Left forelimb (tissue), 1 donor: ENCODE measurements at places on chromosomes 2 and 18.

GRCh38 chr18:3281456-3282400 lies 19.8 kb downstream of the MYL12B start:
- DNase-seq = no peak

- DNase-seq = no peak
Observed at GRCh38 chr2:182477774-182478173, 50.9 kb upstream of the PDE1A start.

- DNase-seq = no peak
Observed at GRCh38 chr2:86022661-86023365, 82.9 kb downstream of the POLR1A start.

DNA sequence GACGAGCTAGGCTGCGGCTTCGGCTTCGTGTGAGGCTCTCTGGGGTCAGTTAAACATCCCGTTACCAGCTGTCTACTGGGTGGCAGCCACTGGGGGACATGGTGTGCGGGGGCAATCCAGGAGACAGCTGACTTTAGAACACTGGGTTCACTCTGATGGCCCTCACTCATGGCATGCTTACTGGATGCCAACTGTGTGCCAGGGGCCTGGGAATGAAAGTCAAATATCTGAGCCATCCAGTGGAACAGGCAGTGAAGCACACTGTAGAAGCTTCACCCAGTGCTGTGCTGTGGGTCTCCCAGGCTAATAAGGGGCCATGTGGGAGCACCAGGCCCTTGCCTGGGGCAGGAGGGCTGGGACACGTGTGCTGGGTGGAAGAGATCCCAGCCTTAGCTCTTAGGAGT lies 48.3 kb downstream of the GLI2 start:
- no peak for DNase-seq

DNA sequence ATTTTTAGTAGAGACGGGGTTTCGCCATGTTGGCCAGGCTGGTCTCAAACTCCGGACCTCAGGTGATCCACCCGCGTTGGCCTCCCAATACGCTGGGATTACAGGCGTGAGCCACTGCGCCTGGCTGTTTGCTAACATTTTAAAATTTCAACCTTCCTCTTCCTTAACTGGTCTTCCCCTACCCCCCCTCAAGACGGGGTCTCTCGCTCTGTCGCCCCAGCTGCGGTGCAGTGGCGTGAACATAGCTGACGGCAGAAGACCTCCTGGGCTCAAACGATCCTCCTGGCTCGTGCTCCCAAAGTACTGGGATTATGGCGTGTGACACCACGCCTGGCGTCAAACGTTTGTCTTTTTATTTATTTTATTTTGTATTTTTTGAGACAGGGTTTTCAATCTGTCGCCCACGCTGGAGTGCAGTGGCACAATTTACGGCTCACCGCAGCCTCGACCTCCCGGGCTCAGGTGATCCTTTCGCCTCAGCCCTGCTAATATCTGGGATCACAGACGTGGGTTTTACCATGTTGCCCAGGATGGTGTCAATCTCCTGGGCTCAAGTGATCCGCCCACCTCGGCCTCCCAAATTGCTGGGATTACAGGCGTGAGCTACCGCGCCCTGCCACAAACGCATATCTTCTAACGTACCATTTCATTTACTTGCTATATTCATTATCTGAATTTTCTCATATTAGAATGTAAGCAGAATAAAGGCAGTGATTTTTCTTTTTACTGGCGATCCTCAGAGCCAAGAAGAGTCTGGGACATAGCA lies 984 bp upstream of the MSH2 start:
- no peak for DNase-seq

- DNase-seq = no peak
Observed at GRCh38 chr2:7450833-7451190, 533.6 kb downstream of the RNF144A start.

DNA sequence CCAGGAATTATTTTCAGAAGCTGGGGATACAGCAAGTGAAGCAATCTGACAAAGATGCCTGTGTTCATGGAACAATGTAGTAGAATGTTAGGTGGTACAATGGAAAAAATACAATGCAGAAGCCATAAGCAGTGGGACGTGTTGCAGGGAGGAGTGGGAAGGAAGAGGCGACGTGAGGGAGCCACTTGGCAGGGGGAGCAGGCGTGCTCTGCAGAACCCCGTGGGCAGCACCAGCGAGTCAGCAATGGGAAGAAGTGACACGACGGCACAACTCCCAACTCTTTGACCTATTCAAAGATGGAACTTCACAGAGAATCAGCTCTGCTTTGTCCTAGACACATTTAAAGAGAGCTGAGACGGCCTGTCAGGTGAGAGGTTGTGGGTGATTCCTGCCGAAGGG lies 30.5 kb downstream of the PRELID3A start:
- no peak for DNase-seq

DNA sequence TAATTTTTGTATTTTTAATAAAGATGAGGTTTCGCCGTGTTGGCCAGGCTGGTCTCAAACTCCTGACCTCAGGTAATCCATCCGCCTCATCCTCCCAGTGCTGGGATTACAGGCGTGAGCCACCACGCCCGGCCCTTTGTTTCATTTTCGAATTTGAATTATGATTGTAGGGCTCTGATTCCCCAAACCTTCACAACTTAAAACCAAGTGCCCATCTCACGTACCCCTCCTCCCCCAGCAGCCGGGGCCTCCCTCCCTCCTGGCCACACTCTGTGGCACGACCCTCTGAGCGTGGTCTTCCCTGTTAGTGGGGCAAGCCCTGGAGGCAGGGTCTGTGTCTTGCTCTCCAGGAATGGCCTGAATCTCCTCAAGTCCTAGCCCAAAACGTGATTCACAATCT lies 166.5 kb downstream of the ASB1 start:
- no peak for DNase-seq

- DNase-seq = no peak
Observed at GRCh38 chr18:13112982-13113381, 105.6 kb upstream of the LDLRAD4 start.

GRCh38 chr18:68940039-68940438 lies 142.2 kb downstream of the CCDC102B start:
- DNase-seq = no peak

GRCh38 chr2:222174450-222174849 lies 124.3 kb downstream of the PAX3 start:
- no peak for DNase-seq

GRCh38 chr2:232240906-232241305 lies 137.6 kb upstream of the ALPP start:
- DNase-seq = no peak

DNA sequence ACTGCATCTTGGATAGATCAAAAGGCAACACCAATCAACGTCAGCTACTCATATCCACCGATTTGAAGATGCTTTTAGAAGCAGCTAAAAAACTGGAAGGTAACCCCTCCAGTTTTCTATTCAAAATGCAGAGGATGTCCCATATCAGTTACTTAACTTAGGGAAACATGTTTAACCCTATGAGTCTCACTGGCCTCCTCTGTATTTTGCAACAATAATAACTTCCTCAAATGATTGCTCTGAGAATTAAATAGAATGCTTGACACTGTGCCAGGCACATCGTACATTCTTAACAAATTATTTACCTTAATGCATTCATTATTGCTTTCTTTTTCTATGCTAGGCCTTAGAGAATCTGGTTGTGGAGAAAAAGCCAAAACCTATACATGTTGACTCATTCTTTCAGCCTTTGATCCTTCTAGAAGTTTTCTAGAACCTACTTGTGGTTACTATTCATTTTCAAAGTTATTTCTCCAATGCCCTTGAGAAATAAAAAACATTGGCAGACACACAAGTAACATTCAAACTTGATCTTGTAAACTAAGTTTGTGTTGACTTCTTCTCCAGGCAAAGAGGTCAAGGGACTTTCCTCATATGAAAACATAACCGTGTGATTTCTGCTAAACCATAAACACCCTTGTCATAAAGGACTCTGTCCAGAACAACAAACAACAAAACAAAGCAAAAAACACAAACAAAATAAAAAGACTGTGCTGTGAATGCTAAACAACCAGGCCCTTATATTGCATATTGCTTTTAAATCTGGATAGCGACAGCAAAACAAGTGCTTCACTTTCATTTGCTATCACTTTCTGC lies 4.6 kb downstream of the DOCK10 start:
- no peak for DNase-seq

DNA sequence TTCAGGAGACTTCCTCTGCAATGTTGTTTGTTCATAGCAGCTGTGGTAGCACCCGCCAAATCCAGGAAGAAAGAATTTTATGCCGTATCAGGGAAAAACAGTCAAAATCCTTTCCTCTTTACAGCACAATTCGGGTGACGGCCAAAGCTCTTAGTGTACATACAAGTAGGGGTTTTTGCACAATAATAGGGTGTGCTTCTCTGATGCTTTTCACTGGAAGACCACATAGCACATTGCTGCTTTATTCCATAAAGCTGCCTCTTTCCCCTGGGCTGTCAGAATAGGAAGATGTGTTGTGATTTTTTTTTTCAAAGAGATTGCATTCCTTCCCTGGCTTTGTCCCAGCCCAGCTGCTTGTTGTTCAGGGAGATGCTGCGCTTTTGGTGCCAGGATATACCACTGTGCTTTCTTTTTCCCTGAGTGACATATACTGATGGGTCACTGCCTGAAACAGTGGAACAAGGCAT lies 27.2 kb upstream of the LANCL1 start:
- no peak for DNase-seq

GRCh38 chr2:241949736-241950412 lies 80.3 kb downstream of the RTP5 start:
- DNase-seq = no peak

DNA sequence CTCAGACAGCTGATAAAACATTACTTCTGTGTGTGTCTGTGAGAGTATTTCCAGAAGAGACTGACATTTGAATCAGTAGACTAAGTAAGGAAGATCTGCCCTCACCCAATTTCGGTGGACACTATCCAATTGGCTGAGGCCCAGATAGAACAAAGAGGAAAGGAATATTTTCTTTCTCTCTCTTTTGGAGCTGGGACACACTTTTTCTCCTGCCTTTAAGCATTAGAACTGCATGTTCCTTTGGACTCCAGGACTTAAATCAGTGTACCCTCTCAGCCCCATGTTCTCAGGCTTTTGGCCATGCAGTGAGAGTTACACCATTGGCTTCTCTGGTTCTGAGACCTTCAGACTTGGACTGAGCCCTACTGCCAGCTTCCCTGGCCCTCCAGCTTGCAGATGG lies 3.3 kb upstream of the SRBD1 start:
- no peak for DNase-seq

GRCh38 chr2:16127958-16128357 lies 187.6 kb downstream of the MYCN start:
- no peak for DNase-seq

GRCh38 chr2:7803515-7803914 lies 878.3 kb upstream of the ID2 start:
- DNase-seq = no peak

DNA sequence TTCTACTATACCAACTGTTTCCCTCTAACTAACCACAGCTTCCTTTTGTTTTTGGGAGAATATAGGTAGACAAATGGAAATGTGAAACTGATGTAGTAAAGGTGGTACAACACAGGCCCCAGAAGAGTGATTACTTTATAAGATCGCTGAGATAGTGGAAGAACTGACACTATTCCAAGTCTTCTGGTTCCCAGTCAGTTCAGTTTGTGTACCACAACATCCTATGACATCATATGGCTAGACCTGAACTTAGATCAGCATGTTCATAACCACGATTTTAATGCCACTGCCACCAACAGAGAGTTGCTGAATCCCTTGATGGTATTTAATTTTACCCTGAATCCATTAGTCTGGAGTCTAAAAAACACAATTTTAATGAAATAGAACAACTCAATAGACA lies 328.9 kb downstream of the GPD2 start:
- DNase-seq = no peak

DNA sequence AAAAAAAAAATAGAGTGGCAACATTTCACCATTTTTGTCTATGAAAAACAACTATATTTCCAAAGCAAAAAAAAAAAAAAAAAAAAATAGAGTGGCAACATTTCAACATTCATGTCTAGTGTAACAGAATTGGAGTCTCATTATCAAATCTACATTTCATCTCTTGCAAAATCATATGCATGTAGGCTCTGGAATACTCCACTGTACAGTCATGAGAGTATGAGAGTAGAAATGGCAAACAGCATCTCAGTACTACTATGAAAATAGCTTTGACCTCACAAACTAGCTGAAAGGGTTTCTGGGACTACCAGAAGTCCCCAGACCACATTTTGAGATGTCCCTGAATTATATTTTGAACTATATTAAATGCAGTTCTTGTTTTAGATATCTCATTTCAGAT lies 82.8 kb downstream of the SMAD2 start:
- no peak for DNase-seq

- no peak for DNase-seq
Observed at GRCh38 chr2:138922973-138923563, 142.9 kb upstream of the NXPH2 start.

GRCh38 chr2:168348076-168348475 lies 100.7 kb upstream of the STK39 start:
- no peak for DNase-seq

- no peak for DNase-seq
Observed at GRCh38 chr18:13640266-13640860, 86.0 kb downstream of the FAM210A start.

- no peak for DNase-seq
Observed at GRCh38 chr2:207464007-207464406, 65.8 kb upstream of the CREB1 start.

GRCh38 chr2:168343586-168343985 lies 96.2 kb upstream of the STK39 start:
- no peak for DNase-seq

DNA sequence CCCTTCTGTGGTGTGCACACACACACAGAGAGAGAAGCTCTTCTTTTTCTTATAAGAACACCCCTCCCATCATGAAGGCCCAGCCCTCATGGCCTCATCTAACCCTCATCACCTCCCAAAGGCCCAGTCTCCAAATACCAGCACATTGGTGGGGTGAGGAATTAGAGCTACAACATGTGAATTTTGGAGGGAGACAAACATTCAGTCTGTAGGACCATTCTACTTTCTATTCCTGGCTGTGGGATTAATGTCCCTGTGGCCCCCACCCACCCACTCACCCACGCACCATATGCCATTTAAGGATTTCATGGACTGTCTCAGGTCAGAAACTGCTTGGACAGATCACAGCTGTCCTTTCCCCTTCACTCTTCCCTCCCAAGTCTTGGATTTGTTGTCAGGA lies 190.2 kb downstream of the GBX2 start:
- DNase-seq = no peak

- no peak for DNase-seq
Observed at GRCh38 chr2:203631068-203631757, 75.2 kb upstream of the CD28 start.

GRCh38 chr2:143553261-143553660 lies 424.0 kb downstream of the ARHGAP15 start:
- no peak for DNase-seq

GRCh38 chr18:13982126-13982525 lies 66.8 kb upstream of the MC2R start:
- no peak for DNase-seq

DNA sequence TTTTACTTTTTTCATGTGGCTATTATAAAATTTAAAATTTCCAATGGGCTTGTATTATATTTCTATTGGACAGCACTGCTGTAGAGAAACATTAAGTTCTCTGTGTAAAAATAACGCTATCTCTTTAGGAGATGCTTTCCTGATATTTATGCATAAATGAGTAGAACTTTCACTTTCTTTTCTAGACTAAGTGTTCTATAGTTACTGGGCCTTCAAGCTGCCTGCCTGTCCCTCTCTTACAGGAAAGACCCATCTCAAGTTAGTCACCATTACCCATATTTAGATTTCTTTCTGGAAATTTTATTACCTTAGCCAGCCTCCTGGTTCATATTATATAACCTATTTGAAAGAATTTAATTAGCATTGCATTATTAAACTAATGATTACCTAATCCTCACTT lies 4.8 kb downstream of the ITGA4 start:
- no peak for DNase-seq
